ENCODE measurements at places on chromosomes 1 and 21.

- DNase-seq, result peak; percentile 89
Measured at GRCh38 chr1:31371121-31371959, 1.5 kb downstream of the FABP3 start.

DNA sequence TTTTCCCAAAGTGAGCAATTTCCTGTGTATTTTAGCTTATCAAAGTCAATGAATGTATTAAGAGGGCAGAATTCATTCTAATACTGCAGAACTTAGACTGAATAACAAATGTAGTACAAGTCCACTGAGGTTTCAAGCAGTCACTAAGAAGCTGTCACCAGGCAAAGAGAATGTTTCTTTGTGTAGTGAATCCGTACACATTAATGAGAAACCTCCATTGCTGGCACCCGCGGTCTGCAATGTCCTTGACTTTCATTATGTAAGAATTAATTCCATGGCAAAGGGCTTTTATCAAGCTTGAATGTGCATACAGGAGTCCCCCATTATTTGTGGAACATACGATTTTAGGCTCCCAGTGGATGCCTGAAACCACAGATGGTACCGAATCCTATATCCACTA is 719.5 kb upstream of the TMPRSS15 start:
- DNase-seq, result no peak

DNA sequence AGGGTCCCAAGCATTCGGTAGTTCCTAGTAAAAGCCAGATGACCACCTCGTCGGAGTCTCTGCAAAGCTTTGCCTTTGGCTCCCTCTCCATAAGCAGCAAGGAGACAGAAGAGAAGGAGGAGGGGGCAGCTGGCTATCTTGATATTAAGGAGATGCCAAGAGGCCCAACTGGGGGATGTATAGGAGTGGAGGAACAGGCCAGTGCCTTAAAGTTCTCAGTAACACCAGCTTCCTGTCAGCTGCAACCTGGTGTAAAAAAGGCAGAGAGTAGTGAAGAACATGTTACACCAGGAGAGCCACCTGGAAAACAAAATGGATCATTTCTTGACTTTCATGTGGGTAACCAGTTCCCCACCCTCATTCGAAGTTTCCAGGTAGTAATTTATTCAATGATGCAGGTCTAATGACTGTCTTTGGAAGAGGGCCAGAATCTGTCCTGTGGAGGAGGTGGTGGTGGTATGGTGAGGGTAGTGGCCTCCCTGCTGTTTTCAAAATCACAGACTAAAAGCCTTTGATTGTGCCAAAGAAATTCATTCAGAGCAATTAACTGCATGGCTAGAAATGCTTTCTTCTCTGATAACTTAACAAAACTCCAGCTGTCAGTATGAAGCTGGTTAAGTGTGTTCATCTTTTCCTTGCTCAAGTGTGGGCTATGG is 27.3 kb downstream of the TMEM200B start:
- peak; percentile 71 for DNase-seq

- no peak for DNase-seq
Measured at GRCh38 chr1:219422811-219423598, 189.9 kb downstream of the ZC3H11B start.

DNA sequence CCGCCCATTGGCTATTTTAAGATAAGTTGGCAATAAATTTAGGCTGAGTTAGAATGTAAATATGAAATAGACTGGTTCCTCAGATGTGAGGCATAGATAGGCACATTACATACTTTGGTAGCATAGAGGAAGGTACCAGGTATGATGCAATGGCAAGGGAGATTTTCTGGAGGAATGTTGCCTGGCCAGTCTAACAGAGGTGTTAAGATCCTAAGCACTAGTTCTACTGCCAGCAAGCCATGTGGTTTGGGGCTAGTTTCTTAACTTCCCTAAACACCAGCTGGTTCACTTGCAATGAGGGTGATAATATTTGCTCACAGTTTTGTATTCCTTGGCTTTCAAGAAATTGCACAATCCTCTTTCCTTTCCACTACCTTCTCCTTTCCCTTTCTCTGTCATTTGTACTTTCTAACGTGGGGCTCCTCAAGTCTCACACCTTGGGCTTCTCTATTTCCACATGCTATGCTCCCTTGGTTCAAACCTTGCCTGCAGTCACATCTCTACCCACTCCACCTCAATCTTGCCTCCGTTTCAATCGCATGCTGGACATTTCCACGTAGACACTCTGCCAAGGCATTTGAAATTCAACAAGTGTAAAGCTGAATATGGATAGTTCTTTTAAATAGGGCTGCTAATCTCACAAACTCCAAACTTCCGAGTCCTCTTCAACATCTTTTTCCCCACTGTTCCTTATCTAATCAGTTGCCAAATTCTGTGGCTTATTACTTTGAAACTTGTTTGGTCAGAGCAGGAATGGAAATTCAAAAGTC is 4.7 kb upstream of the CD55 start:
- peak; percentile 85 for DNase-seq
